Aorta (tissue), 5 donors: ENCODE measurements at places on chromosomes 3 and 15.

DNA sequence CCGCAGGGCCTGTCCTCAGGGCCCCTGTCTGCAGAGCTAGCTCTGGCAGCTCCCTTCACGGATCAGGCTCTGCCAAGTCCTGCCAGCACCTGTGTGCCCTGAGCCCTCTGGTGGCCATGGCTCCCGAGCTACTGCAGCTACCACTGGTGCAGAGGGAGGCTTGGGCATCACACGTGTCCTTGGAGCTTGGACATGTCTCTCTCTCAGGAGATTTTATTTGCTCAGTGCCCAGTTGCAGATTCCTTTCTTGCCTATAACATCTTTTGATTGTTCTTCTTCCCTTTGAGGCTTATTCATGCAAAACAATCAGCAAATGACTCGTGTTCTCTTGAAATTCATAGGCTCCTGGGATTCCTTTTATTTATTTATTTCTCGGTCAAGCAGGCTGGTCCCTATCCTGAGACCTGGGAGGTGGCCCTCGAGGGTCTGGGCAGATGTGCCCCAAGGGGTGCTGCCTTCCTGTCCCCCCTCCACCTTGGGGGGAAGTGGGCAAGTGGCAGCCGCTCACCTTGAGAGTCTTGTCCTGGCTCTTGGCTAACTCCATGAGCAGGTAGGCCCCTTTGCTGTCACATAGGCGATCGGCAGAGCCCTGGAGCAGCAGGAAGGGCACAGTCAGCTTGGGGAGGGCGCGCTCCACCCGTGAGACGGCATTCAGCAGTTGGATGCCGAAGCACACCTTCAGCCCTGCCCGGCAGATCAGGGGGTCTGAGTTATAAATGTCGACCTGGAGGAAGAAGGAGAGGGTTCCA is 21.9 kb downstream of the ABTB1 start:
- DNase-seq, result peak; percentile 69

DNA sequence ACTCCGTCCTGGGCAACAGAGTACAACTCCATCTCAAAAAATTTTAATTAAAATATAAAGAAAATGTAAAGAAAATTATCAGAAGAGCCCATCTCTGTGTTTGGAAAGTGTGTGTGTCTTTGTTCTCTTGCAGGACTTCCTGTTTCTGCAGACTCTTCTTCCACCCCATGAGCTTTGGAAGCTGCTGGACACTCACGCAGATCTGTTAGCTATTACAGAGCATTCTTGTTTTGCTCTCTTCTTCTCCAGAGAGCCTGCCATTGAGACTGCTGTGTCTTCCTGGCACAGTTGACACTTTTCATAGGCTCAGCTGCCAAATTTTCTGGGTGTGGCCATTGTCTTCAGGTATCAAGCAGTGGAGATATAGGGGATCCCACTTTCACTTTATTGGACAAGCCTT is 6.0 kb upstream of the CCR8 start:
- DNase-seq, result no peak

GRCh38 chr3:13114811-13115575 is 41.8 kb upstream of the IQSEC1 start:
- peak; percentile 63 for DNase-seq

- DNase-seq, result no peak
Observed at GRCh38 chr3:101976473-101976872, 127.2 kb downstream of the NFKBIZ start.

GRCh38 chr3:32391643-32392535 is at the start of gene CMTM7:
TSS of gene CMTM7 (plus strand) at chr3:32391853. CDS start at chr3:32391907, 54 bp downstream.
- peak; percentile 85 for DNase-seq

DNA sequence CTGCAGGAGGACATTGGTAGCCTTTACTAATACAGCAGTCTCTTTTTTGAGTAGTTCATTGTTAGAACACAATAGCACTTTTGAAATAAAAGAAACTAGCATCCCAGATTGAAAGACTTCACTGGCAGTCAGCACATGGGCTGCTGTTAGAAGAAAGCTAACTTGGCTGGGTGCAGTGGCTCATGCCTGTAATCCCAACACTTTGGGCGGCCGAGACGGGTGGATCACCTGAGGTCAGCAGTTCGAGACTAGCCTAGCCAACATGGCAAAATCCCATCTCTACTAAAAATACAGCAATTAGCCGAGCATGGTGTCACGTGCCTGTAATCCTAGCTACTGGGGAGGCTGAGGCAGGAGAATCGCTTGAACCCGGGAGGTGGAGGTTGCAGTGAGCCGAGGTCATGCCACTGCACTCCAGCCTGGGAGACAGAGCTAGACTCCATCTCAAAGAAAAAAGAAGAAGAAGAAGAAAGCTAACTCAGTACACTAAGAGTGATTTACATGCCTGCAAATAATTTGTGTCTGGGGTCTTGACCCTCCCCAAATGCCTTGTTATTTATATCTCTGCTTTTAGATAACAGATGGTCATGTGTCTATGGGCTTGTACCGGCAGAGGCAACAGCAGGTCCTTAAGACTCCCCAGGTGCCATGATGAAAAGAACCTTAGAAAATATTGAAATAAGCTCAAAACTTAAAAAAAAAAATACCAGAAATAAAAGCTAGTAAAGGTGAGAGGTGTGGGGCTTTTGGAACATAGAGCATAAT is 9.7 kb downstream of the TPM1 start:
- DNase-seq, result no peak

DNA sequence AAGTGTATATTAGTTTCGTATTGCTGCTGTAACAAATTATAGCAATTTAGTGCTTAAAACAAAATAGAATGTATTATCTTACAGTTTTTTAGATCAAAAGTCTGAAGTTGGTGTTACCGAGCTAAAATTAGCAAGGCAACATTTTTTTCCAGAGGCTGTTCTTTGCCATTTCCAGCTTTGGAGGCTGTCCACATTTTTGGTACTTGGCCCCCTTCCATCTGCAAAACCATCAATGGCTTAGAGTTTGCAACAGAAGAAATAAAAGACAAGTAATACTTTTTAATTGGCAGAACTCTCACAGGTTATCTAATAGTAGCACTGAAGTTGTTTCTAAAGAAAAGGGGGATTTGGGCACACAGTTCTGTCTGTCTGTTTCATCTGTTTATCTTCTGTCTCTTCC is 1248.5 kb downstream of the ROBO1 start:
- no peak for DNase-seq

DNA sequence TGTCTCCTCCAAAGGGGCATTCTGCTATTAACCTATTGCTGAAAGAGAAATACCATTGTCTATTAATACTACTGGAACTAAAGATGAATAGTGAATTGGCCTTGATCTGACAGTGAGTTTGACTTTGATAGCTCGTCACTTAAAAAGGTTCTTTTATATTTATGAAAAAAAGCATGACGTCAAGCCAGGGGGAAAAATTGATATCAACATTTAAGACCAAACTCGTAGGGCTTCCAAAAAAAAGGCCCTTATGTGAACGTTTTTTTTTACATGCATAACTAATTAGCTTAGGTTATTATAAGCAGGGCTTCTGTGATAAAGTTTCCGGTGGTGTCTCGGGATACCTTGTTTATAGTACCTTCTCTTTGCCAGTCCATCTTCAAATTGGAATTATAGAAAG is 63.3 kb upstream of the SAMMSON start:
- no peak for DNase-seq

- peak; percentile 68 for DNase-seq
Observed at GRCh38 chr15:73984208-73984979, 7.7 kb downstream of the STOML1 start.

- DNase-seq, result no peak
Observed at GRCh38 chr3:9146367-9147071, 102.9 kb downstream of the SRGAP3 start.

GRCh38 chr3:122183893-122184590 is 574 bp downstream of the CASR start:
- no peak for DNase-seq
